ENCODE measurements at places on chromosomes 5 and 9.

DNA sequence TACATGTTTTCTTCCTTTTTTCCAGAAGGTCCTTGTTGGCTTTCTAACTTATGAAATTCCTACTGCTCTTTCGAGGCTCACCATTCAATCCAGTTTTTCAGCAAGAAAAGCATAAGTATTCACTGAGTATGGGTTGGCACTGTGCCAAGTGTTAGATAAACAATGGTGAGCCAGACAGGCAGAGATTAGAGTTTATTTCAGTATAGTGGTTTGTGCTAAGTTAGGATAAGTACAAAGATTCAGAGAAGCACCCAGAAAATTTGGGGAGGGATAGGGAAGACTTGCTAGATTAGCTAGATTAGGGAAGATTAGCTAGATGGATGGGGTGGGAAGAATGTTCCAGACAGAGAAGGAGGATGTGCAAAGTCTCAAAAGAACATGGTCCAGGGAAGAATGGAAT lies 122.9 kb downstream of the OXCT1 start:
- peak; percentile 33 for DNase-seq

- no peak for DNase-seq
These were observed 568.6 kb upstream of the DAP start for GRCh38 chr5:11329679-11330078.

DNA sequence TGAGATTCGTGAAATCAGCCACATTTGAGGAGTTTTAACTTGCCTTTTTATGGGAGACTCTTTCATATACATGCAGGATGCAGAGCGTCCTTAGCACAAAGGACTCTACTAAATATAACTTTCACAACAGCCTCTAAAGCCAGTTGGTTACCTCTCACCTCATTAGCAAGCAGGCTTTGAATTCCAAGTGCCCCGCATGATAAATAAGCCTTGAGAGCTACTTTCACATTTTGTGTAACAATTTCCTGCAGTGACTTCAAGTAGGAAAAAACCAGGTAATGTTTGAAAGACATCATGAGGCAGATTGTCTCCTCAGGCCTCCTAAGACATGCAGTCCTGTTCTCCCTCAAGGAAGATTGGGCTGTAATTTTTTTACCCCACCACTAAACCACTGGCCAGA lies 50.5 kb downstream of the RALGPS1 start:
- DNase-seq: no peak

- DNase-seq: peak; percentile 79
These were observed 160.2 kb upstream of the FTMT start for GRCh38 chr5:121691478-121691877.

DNA sequence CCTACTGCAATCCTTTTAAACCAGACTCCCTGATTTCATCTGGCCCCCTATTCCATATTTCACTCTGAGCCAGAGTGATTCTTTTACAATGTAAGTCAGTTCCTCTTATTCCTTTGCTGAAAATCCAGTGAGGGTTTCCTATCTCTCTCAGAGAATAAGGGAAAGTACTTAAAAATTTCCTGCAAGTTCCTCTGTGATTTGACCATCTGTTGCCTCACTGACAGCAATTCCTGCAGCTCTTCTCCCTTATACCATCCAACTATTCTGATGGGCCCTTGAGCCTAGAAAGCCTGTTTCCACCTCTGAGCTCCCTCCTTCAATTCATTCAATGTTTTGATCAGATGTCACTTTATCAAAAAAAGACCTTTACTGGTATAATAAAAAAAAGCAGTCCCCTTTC lies 317.1 kb upstream of the CCNH start:
- DNase-seq: no peak

Data from erythroblast (primary cell).